Stimulated activated CD8-positive, alpha-beta memory T cell treated with anti-CD3 and anti-CD28 coated beads, Interleukin-4, amount 100 ng/mL, for 1 hour (primary cell): ENCODE measurements at places on chromosomes 5 and 9.

GRCh38 chr9:117414906-117415331, at the start of gene ASTN2:
Gene ASTN2 (minus strand): TSS chr9:117415057. CDS start chr9:117414938, 119 bp downstream.
- DNase-seq = no peak

DNA sequence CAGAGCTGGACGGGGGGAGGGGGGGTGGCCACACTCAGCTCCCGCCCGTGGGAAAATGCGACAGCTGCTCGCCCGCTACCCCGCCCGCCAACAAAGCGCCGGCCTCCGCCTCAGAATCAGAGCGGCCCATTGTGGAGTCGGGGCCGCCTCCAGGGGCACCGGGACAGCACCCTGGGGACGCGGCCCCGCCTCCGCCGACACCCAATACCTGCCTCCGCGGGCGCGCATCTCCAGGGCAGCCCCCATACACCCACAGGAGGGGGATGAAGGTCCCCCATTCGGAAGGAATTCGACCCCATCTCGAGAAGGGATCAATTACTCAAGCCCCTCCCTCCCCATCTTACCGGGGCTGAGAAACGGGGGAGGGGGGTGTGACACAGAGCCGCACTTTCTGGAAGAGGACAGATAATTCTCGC, 1.3 kb downstream of the NOTCH1 start:
- no peak for DNase-seq

DNA sequence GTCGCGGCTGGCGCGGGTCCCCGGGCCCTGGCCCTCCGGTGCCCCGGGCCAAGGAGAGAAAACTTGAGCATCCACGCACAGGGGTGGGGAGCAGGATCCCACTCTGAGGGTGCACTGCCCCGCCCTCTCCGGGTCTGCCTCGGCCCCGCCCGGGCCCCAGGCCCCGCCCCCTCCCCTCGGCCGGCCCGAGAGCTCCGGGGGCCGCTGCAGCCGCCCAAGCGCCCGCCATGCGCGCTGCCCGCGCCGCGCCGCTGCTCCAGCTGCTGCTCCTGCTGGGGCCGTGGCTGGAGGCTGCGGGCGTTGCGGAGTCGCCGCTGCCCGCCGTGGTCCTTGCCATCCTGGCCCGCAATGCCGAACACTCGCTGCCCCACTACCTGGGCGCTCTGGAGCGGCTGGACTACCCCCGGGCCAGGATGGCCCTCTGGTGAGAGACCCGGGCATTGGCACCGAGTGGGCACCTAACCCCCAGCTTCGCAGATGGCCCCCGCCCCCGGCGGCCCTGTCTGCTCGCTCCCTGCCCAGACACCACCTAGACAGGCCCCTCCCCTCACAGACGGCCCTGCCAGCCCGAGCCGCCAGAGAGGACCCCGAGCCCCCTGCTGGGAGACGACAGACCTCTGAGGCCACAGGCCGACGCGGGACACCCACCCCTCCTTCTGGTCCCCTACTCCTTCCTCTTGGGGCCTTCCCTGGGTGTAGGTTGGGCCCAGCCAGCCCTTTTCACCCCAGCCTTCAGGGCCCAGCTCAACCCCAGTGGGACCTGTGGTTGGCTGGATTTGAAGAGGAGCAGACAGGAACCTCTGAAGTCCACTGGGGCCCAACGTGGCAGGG, at the start of gene CERCAM:
Gene CERCAM, plus strand, starts transcription at position 207 of the 831 bp plus-strand sequence. Its CDS starts 21 bp downstream, at position 228.
- DNase-seq = peak; percentile 19

DNA sequence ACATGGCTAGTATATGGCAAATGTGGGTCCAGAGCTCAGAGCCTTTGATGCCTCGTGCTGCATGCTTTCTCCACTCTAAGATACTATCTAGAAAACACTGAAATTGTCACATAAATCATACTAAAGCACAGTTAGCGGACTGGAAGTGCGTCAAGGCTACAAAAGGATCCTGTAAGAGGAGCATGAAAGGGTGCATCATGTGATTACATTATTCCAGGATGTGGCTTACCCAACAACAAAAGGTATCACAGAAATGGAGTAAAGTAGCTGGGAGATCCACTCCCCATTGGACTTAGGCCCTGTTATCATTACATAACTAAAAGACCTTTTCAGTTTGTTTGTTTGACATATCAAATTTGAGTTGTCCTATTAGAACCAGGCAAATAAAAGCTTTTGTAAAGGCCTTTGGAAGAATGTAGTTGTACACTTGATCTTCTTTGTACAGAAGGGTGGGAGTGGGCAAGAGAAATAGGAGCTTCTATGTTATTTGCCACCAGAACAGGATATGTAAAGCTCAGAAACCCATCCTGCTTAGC, 6.9 kb downstream of the SLC31A1 start:
- DNase-seq = no peak

DNA sequence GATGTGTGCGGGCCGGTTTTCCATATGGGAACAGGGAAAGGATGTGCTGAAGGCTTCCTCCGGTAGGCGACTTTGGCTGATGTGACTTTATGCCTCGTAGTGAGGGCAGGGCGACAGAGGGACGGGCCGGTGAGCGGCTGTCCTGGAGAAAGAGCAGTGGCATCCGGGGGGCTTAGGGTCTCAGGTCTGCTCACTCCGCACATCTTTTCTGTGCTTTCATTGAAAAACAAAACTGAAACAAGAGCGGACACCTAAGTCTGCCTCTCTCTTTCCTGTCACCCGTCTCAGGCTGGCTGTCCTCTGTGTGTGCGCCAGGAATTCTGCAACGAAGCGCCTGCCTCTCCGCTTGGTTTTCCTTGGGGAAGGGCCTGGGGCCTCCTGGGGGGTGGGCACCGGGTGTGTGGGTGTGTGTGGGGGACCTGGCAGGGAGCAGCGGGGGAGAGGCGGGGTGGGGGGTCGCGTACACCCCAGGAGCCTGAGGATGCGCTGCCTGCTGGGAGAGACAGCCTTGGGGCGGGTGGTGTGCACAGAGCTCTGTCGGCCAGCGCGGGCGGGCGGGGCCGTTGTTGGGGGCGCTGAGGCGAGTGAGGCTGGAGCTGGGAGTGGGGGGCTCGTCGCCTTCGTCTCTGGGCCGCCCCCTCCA, 580 bp upstream of the PRRX2 start:
- no peak for DNase-seq

- no peak for DNase-seq
Observed at GRCh38 chr9:134413890-134414623, 87.8 kb downstream of the RXRA start.

DNA sequence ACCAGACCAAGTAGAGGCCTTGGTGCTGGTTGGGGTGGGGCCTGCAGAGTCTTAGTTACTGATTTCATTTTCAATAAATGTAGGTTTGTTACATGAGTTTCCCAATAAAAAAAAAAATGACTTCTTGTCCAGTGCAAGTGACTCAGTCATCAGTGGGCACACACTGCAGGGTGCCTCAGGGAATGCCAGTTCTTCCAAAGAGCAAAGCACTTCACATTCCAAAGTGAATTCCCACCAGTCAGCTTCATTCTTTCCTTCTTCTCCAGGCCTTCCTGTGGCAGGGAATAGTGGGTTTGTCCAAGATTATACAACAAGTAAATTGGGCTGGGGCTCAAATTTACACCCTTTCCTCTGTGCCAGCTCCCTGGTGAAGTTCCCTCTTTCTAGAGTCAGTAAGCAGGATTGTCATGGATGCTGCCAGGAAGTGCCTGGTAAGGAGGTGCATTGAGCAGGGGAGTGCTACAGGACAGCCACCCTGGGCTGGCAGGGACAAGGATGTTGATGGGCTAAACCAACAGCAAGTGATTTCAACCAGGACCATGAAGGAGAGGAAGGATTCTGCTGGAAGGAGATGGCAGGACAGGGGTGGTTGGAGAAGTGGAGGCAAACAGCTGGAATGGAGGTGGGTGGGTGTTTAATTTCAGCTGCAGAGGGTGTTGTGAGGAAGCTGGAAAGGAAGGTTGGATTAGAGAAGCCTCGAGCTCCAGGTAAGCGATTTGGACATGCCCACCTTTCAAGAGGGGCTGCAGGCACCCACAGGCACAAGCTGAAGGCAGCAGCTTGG, 3.7 kb upstream of the B4GALT7 start:
- DNase-seq = no peak

- DNase-seq = no peak
Observed at GRCh38 chr5:128053291-128053954, 30.1 kb upstream of the SLC12A2 start.

DNA sequence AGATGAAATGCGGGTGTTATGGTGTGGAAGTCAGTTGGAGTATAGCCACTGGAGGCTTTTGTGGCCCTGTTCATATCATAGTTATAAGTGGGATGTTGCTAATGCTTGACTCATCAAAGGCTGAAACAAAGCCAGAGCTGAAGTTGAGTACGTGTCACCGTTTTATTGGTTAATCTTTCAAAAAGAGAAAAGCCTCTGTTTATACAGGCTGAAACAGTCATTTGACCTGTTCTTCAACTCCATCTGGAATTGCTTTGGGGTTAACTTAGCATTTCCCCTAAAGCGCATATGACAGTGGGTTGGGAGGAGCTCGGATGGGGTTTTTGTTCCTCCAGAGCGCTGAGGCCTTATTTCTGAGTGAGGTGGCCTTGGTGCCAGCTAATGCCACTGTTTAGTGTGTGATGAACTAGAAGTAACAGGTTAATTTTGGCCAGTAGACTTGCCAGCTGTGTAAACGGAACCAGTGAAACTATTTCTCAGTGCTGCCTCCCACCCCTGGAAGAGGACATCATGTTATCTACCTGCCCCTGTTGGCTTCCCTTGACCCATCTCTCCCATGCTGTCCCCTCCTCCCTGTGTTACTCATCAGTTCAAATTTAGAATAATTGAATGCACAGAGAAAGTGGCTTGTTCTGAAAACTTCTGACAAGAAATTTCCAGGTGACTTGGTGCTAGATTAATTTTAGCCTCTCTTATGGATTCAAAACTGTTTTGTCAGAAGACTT, 34.2 kb downstream of the MTAP start:
- DNase-seq = no peak

DNA sequence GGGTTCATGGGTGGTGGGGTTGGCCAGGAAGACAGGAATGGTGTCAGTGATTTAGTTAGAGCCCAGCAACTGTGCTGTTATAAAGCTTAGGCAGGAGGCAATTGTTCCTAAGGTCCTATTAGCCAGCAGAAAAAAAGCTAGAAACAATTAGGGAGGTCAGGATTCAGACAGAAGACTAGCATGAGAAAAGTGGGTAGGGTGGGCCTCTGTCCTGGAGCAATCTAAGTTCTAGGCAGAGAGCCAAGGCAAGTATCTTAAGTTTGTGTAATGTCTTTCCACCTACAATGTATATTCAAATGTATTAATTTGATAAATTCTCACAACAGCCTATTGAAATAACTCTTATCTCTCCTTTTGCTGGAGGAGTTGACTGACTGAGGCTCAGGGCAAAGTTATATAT, 6.1 kb upstream of the ZFAND5 start:
- no peak for DNase-seq

GRCh38 chr9:88303721-88304451, 84.4 kb upstream of the SPIN1 start:
- DNase-seq = no peak

DNA sequence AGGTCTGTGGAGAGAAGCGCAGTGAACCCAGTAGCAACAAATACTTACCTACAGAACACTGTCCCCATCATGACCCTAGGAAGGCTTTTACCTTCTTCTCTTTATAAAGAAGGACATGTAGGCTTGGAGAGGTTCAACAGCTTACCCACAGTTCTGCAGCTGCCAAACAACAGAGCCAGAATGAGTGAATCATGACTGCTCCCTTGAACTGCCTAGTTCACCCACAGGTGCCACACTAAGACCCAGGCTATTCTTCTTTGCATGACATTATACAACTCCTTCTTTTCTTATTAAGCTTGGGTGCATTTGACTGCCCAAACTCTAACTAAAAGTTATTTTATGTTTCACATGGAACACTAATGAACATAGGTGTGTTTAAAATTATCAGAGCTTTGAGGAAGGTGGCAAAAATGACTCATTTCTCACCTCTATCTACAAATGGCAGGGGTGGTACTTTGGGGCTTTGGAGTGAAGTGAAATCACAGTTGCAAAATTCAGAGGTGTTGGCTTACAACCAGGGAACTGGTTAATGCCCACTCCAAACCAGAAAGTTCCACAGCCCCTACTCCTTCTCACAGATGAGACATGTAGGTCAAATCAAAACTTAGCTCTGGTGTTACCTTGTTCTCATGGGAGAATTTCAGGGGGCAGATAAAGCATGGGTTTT, 201.6 kb downstream of the SEMA6A start:
- DNase-seq = no peak

DNA sequence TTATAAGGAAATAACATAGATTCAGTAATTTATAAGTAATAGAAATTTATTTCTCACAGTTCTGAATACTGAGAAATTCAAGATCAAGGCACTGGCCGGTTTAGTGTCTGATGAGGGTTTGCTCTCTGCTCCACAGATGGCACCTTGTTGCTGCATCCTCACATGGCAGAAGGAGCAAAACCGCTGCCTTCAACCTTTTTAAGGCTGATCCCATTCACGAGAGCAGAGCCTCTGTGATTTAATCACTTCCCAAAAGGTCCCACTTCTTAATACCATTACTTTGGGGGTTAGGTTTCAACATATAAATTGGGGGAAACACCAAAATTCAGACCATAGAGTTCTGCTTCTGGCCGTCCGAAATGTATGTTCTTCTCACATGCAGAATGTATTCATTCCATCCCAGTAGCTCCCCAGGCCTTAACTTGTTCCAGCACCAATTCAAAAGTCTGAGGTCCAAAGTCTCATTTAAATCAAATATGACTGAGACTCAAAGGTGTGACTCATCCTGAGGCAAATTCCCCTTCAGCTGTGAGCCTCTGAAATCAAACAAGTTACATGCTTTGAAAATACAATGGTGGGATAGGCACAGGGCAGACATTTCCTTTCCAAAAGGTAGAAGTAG, 30.6 kb downstream of the BAAT start:
- no peak for DNase-seq

- no peak for DNase-seq
Observed at GRCh38 chr9:130193103-130193502, 20.9 kb downstream of the NCS1 start.

GRCh38 chr9:18122171-18122570, 351.8 kb upstream of the ADAMTSL1 start:
- DNase-seq = no peak

DNA sequence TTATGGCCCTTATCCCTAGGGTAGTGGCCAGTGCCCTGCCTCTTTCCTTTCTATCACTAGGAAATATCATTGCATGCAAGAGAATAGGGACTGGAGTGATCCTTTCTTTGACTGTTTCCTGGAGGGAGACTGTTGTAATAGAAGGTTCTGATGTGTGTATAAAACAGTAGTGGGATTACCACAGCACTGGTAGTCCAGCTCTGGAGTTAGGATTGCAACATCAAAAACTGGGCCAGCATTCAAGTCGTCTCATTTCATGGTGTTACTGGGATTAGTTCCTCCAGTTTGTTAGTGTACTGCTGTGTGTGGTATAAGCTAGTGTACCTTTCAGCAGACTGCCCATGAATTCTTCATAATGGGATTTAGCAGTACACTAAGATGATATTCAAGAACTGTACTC, 45.8 kb downstream of the KIAA1958 start:
- no peak for DNase-seq

DNA sequence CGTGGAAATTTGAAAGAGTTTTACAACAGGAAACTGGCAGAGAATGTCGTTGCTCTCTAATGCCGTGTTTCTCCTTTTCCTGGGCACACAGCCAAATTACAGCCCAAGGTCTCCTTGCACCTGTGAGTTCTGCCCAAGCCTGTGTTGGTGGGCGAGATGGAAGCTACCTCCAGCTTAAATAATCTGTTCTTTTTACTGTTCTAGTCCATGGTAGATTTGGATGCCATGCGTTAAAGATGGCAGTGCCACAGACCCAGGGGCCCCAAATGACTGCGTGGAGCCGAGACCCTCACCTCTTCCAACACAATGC, 92.6 kb upstream of the IRX4 start:
- no peak for DNase-seq

- no peak for DNase-seq
Observed at GRCh38 chr5:149128023-149128875, 13.0 kb upstream of the ABLIM3 start.
